Activated CD4-positive, CD25-positive, alpha-beta regulatory T cell treated with anti-CD3 and anti-CD28 coated beads, Interleukin-2, amount 50 U/mL, for 72 hours (primary cell): ENCODE measurements at places on chromosomes 1 and 21.

- no peak for DNase-seq
Measured at GRCh38 chr21:31741116-31741515, 9.2 kb upstream of the SCAF4 start.

GRCh38 chr1:119347858-119348257 is 20.7 kb upstream of the HAO2 start:
- no peak for DNase-seq

DNA sequence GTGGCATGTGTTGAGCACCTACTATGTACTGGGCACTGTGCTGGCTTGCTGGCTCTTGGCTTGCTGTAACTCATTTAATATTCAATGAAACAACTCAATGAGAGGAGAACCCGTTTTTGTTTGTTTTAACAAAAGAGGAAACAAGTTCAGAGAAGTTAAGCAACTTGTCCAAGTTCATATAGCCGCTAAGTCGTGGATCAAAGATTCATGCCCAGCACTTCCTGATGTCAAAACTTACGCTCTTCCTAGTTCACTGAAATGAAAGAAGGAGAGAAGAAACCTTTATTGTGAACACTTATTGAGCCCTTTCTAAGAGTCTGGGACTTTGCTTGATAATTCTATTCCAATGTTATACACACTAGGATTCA is 475.9 kb downstream of the PTPRU start:
- DNase-seq: no peak

- no peak for DNase-seq
Measured at GRCh38 chr21:24197923-24198322, 1409.4 kb downstream of the MRPL39 start.

DNA sequence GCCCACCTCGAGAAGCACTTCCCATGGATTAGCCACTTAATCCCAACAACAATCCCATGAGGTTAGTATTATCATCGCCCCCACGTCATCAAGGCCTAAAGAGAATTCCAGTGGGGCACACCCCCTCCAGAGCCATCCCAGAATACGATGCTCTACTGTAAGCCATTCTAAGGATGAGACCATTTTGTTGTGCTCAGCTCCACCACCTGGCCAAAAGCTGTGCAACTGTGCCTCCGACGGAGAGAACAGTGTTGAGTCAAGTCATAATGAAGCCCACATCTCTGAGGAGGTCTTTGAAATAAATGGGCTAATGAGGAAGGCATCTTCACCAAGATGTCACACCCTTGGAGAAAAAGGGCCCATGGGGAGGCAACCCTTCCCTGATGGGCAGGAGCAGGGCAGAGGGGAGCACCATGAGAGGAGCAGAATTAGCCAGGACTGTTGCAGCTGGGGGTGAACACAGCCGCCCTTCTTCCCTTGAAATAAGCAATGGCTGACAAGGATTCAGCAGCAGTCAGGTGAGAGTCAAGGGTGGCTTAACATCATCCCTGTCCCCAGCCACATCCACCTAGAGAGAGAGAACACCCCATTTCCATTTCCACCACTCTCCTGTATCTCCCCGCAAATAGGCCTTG is 14.6 kb downstream of the SYF2 start:
- DNase-seq: no peak

- peak; percentile 66 for DNase-seq
Measured at GRCh38 chr1:207822602-207823451, 71.0 kb downstream of the CD46 start.

- no peak for DNase-seq
Measured at GRCh38 chr1:112743174-112744008, 28.3 kb upstream of the PPM1J start.

GRCh38 chr1:8256321-8256720 is 61.6 kb upstream of the SLC45A1 start:
- no peak for DNase-seq

GRCh38 chr1:34792868-34793727 is at the start of gene GJA4:
Gene GJA4, plus strand, starts transcription at chr1:34792999. Its CDS starts 1,215 bp downstream, at chr1:34794214.
- no peak for DNase-seq

DNA sequence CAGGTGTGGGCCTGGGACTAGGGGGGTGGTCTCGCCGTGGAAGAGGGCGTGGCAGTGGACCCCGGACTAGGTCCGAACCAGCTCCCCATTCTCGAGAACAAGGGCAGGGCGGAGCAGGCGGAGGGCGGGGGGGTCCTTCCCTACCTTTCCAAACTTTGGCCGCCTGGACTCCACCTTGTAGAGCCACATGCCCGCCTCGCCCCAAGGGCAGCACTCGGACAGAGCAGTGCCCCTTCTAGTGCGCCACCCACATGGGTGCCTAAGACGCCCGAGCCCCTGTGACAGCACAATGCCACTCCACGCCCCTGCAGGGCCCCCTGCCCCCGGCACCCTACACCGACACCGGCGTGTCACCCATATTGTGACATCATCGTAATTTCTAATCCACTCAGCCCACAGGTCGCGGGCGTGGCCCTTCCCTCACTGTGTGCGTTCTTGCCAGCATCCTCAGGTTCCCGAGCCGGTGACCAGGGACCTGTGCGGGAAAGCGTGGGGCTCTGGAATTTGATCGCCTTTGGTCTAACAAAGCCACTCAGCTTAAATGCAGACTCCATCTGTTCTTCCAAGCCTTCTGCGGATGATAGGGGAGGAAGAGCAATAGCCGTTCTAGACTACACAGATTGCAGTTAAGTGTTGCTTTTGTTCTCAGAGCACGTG is 553 bp upstream of the STMN1 start:
- DNase-seq: no peak

- no peak for DNase-seq
Measured at GRCh38 chr1:57064379-57065140, 98.7 kb upstream of the C8B start.

- DNase-seq: no peak
Measured at GRCh38 chr1:157961805-157962762, 31.4 kb upstream of the KIRREL1 start.

DNA sequence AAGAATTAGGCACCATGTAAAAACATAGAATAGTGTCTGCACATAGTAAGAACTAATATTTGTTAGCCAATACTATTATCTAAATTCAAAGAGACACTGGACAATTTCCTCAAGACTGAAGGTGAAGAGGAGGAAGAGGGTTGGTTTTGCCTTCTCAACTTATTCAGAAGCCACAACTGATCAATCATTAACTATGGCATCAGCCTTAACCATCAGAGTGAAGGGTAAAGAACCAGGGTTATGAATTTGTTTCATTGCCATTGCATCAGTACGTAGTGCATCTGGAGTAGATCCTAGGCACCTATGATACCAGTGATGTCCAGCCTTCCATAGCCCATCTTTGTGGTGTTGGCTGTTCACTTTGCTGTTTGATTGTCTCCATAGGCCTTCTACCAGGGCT is 421.7 kb upstream of the DEPDC1 start:
- no peak for DNase-seq

DNA sequence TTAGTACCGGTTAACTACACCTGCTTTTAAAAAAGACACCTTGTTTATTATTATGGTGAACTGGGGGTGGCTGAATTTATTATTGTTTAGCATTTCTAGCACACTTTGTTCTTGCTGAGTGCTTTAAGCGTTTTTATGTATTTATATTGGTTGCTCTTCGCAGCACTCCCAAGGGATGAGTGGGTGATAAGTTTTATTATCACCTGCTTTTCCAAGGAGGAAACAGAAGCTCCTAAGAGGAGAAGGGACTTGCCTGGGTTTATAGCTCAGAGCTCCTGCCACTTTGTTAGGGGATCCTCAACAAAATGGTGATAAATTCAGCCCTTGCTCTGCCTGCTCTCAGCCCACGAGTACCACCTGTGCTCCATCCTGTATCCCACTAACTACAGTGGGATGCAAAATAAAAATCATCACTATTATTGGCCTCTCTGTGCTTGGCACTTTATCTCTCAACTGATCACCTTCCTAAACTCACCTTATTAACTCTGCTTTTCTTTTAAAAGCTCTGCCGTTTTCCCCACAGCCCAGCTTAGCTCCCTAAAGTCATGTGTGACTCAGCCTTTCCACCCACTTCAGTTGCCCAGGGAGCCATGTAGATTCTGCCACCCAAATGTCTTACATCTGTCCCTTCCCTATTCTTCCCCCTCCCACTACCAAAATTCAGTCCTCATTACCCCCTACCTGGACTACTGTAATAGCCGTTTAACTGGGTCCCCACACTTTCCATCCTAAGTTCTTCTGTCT is 44.5 kb downstream of the BCL9 start:
- no peak for DNase-seq

DNA sequence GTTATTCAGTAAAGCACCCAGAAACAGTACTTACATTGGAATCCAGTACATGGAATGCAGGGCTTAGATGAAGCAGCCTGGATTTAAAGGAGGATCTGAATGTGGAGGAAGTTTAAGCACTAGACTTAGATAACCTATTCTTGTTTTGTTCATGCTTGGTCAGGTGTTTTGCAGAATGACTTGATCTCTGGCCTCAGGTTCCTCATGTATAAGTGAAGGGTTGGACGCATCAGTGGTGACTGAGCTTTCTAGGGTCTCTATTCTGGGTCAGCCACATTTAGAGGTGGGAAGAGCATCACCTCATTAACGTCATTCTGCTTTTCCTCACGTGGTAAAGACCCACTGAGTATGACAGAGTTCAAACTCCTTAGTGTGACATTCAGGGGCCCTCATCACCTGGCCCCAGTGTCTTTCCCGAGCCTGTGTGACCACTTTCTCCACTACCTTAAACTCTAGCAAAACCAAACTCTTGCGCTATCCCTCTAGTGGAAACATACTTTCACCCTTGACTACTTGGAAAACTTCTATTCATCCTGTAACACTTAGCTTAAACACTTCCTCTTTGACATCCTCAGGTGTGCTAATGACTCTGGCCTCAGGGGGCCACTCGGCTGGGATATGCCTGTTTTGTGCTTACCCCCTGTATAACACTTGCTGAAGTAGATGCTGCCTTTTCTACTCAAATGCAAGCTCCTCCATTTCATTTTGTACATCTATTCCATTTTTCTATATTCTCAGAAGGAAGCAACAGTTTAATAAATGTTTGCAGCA is 871 bp upstream of the ERICH3 start:
- DNase-seq: no peak

DNA sequence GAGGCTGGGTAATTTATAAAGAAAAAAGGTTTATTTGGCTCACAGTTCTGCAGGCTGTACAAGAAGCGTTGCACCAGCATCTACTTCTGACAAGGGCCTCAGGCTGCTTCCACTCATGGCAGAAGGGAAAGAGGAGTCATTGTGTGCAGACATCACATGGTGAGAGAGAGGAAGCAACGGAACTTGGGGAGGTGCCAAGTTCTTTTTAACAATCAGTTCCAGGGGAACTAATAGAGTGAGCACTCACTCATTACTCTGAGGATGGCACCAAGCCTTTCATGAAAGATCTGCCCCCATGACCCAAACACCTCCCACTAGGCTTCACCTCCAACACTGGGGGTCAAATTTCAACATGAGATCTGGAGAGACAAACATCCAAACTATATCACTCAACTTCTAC is 77.2 kb downstream of the DDAH1 start:
- DNase-seq: no peak

DNA sequence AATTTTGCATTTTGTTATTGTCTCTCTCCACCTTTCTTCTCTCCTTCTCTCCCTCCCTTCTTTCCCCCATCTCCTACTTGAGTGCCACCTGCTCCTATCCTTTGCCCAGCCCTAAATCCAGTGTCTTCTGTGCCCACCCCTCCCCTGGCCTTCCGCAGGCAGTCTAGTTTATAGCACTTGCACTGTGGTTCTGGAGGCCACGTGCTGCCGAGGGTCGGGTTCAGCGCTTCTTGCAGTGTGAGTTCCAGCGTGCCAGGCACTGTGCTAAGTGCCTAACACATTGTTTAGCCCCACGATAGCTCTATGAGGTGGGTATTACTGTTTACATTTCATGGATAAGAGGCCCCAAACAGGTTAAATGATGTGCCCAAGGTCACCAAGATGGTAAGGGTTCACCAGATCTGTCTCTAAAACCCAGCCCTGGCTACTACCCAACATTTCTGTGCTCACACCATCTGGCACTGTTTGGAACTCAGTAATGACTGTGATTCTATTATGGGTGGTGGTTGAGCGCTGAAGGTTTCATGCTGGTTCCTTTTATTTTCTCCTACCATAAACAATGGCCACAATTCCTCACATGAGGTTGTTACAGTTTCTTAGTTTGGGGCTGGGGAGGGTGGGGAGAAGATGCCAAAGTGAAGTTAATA is 14.1 kb upstream of the ATP1A4 start:
- no peak for DNase-seq

DNA sequence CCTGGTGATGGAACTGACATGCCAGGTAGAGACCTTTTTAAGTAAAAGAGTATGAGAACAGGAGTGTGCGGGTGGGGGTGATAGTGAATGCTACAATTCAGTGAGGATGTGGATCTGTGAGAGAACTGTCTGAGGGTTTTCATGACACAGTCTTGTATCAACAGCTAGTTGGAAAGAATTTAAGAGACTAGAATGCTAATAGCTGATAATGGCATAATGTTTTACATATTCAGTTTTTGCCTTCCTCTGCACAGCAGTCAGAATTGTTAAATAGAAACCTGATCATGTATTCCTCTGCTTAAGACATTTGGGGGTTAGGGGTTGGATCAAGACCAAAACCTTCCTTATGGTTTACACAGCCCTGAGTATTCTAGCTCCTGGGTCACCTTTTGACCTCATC is 152.8 kb upstream of the ZRANB2 start:
- DNase-seq: no peak

DNA sequence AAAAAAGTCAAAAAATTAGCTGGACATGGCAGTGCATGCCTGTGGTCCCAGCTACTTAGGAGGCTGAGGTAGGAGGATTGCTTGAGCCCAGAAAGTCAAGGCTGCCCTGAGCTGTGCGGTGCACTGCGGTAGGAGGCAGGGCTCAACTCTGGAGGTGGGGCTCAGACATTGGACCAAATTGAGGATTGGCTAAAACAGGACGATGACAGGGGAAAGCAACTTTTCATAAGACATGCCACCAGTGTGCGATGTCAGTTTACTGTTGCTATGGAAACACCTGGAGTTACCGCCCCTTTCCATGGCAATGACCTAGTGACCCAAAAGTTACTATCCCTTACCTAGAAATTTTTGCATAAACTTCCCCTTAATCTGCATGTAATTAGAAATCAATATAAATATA is 85.3 kb downstream of the DISP3 start:
- no peak for DNase-seq

- DNase-seq: no peak
Measured at GRCh38 chr1:165496501-165496900, 47.3 kb upstream of the LRRC52 start.

GRCh38 chr1:59856725-59857338 is 42.1 kb downstream of the HOOK1 start:
- DNase-seq: no peak

- no peak for DNase-seq
Measured at GRCh38 chr1:34167389-34167788, 2.4 kb upstream of the CSMD2 start.

DNA sequence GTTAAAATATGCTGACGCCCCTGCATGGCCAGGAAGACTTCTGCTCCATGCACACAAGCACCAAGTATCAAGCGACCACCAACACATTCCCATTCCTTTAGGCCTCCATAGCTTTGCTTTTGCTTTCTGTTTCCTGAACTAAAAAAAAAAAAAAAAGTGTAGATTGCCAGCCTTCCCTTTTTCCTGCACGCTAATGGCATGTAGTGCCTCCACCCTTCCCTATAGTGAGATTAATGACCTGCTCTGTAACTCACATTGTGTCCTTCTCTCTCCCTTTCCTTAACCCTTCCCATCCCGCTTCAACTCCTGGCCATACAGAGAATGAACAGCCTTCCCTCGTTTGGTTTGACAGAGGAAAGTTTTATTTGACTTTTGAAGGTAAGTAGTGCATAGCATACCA is 57.1 kb upstream of the DYNLT5 start:
- no peak for DNase-seq

GRCh38 chr1:235021815-235022214 is 106.8 kb downstream of the TOMM20 start:
- no peak for DNase-seq

GRCh38 chr1:230281556-230281955 is 144.6 kb downstream of the PGBD5 start:
- DNase-seq: no peak
